ENCODE measurements at places on chromosomes 11 and 22.
A peak's percentile ranks its signal among the peaks of the same experiment; 100 is the strongest.

GRCh38 chr11:111472228-111472627, 40.0 kb downstream of the BTG4 start:
- DNase-seq, result no peak

DNA sequence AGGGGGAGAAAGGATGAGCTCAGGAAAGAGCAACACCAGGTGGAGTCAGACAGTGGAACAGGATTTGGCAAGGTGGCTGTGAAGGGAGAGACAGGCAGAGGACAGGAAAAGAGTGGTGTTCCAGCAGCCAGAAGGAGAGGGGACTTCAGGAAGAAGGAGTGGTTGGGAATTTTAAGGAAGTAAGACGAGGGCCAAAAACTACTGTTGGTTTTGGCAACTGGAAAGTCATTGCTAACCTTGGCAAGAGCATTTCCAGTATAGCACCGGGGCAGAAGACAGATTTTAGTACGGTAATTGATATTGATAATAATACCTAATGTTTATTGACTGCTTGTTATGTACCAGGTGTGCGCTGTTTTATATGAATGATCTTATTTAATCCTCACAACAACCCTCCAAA, 15.4 kb upstream of the DDX6 start:
- no peak for DNase-seq

GRCh38 chr11:96464700-96465307, 75.0 kb downstream of the JRKL start:
- peak; percentile 60 for DNase-seq

DNA sequence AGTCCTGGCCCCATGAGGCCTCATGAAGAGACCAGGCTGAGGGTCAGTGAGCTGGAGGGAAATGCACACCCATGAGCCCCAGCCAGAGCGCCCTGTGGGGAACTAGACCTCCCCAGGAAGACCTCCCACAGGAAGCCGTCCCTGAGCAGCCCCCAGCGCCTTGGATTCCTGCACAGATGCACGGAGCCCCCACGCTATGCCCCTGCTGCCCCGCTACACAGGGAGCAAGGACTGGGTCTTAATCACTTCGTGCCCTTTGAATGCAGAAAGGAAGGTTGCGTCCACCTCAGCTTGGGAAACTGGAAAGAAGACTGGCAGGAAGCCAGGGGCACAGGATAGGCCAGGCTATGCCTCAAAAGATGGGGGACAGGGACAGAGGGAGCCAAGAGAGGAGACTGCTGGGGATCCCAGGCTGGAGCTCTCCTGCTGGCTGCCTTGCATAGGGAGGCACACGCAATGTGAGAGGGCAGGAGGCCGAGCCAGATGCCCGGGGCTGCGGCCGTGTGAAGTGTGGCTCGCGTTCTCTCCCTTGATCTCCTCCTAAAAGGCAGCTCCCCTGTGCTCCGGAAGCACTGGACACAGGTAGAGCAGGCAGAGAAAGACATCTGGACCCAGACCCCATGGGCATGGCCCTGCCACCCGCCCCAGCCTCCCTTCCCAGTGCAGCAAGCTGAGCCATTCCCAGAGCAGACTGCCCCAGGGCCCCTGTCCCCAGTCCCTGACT, 32.8 kb downstream of the MACROD1 start:
- no peak for DNase-seq

- no peak for DNase-seq
These were observed 12.9 kb upstream of the FAT3 start for GRCh38 chr11:92211576-92212167.

DNA sequence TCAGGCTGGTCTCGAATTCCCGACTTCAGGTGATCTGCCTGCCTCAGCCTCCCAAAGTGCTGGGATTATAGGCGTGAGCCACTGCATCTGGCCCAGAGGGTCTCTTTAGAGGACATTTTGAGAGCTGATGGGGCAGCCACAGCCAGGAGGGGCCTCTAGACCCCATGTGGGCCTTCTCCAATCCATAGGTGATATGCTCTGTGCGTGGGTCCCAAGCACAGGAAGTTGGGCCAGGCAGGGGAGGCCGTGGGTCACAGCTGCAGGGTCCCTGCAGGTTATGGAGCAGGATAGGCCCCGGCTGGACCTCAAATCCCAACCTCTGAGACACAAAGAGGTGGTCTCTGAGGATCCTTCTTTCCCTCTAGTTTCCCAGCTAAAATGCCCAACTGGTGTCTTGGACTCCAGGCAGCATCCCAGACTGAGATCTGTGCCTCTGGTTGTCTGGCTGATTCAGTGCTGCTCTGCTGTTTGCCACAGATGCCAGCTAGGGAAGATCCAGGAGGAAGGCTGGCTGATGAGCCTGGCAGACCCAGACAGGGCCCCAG, 1.5 kb downstream of the LRRC75B start:
- DNase-seq, result no peak

DNA sequence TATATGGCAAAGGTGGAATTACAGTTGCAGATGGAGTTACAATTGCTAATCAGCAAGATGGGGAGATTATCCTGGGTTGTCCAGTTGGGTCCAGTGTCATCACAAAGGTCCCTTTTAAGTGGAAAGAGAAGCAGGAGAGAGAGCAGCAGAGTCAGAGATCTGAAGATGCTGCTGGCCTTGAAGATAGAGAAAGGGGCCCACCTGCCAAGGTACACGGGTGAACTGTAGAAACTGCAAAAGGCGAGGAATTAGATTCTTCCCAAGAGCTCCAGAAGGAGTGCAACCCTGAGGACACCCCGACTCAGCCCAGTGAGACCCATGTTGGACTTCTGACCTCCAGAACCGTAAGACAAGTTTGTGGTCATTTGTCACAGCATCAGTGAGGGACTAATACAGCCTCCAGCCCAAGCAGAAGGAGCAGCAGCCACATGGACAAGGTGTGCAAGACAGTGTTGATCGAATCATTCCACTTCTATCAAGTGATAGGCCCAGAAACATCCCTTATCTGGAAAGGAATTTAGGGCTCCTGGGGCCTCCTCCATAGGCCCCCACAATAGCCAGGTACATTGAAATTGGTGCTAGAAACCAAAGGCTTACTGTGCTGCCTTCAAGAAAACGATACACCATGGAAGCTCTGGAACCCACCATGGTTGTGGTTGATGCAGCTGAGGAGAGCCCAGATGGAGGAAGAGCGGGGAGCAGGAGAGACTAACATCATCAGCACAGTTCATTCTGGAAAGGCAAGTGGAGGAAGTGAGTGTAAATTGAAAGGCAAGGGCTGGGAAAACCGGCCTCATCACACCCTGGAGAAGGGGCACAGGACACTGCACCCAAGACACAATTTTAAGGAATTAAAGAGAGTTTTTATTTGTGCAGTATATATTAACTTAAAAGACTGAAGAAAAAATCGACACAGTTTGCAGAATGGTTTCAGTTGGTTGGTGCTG, 23.3 kb downstream of the SNAP29 start:
- no peak for DNase-seq

GRCh38 chr11:104043678-104044239, 7.3 kb downstream of the DDI1 start:
- DNase-seq, result no peak

GRCh38 chr22:42317008-42317407, 46.6 kb upstream of the TCF20 start:
- DNase-seq, result peak; percentile 76

All from CD4-positive, alpha-beta T cell treated with Interleukin-17A for 1 hour (primary cell).